Natural killer cell treated with Interleukin-12 subunit alpha and Interleukin-12 subunit beta and Interleukin-15 and Interleukin-18, amount 100 ng/mL, for 72 hours (primary cell): ENCODE measurements at places on chromosomes 7 and 10.

DNA sequence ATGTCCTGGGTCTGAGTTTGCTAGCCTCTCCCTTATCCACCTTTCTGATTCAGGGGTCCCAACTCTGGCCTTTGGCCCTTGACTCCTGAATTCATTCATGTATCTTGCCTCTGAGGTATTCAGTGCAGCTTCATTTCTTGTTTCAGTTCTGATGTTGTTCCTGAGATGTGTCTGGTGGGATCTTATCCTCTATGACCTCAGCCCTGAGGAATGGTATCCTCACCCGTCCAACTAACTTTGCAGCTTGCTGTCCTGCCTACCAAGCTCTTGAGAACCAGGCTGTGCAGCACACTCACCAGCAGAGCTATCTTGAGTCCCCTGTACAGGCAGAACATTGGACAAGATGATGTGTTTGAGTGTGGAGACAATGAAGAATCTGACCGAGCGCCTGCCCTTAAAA lies 13.8 kb downstream of the SUFU start:
- no peaks in the 10 kb centered on the region for H3K27me3 ChIP-seq
- no peak for DNase-seq
- H3K4me3 ChIP-seq = no peak overlapping the region
- peaks cover 4% of the 10 kb centered on the region for H3K36me3 ChIP-seq
- no peaks in the 10 kb centered on the region for H3K4me1 ChIP-seq

DNA sequence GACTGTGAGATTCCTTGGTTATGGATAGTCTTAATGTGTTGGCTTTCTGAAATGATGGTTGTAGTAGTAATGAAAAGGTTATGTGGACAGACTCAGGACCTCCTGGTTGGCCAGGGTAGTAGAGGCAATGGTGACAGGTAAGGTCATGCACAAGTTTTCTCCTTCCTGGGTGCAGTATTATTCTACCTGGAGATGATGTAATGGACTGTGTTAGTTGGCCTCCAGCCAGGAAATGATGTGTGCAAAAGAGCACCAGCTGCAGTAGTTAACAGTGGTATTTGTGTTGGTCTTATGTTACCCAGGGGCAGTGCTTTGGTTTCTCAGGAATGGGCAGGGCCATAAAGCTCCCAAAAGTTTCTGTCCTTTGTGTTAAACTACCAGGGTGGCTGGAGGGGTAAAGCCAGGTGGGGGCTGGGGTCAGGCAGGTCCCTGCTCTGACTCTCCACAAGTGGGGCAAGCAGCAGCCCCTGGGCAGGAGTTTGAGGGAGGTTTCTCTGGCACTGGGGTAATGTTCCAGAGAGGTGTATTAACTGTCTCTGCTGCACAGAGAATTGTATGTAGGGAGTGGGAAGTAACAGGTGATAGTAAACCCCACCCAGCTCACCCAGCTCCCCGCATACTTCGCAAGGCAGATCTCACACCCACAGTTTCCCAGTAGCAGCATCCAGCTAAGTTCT lies 36.3 kb downstream of the GPR22 start:
- no peaks in the 10 kb centered on the region for H3K36me3 ChIP-seq
- no peak overlapping the region for H3K27ac ChIP-seq
- H3K4me3 ChIP-seq = no peak overlapping the region
- DNase-seq = no peak

GRCh38 chr7:35894721-35895120 lies 93.9 kb downstream of the SEPTIN7 start:
- peak overlapping the region; percentile 57 for H3K27ac ChIP-seq
- DNase-seq = no peak
- H3K27me3 ChIP-seq = no peaks in the 10 kb centered on the region
- no peak overlapping the region for H3K4me3 ChIP-seq

- H3K4me1 ChIP-seq = peaks cover 6% of the 10 kb centered on the region
- H3K27me3 ChIP-seq = peaks cover 17% of the 10 kb centered on the region
- no peak for DNase-seq
- H3K27ac ChIP-seq = no peak overlapping the region
Measured at GRCh38 chr10:75508814-75509306, 77.4 kb downstream of the LRMDA start.
